ENCODE measurements at places on chromosomes 3 and 15.

GRCh38 chr3:11251807-11252176 is 20.4 kb upstream of the ATG7 start:
- no peak for DNase-seq

- no peak for DNase-seq
Observed at GRCh38 chr3:42451116-42451515, 40.7 kb upstream of the LYZL4 start.

- no peak for DNase-seq
Observed at GRCh38 chr3:131282379-131282778, 99.2 kb upstream of the NUDT16 start.

GRCh38 chr15:74977599-74977998 is 17.8 kb upstream of the SCAMP5 start:
- no peak for DNase-seq

GRCh38 chr15:42175671-42176070 is 19.2 kb upstream of the PLA2G4F start:
- DNase-seq, result no peak

DNA sequence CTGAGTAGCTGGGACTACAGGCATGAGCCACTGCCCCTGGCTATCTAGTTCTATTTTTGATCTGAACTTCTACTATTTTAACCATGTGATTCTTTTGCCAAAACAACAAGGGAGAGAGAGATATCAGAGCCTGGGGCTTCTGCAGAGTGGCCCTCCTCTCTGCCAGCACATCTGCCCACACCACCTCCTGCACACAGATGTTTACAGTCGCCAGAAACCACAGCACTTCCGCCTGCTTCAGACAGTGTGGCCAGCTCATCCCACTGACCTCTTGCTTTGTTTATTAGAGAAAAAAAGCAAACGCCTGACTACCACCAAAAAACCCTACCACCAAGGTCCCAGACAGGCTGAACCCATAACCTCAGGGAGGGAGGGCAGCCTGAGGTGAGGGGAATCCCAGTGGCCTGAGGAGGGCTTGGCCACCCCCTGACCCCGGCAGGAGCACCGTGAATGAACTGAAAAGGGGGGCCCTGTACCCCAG is 85.9 kb upstream of the ABHD2 start:
- no peak for DNase-seq
